ENCODE measurements at places on chromosomes 1 and 21.
A peak's percentile ranks its signal among the peaks of the same experiment; 100 is the strongest.

DNA sequence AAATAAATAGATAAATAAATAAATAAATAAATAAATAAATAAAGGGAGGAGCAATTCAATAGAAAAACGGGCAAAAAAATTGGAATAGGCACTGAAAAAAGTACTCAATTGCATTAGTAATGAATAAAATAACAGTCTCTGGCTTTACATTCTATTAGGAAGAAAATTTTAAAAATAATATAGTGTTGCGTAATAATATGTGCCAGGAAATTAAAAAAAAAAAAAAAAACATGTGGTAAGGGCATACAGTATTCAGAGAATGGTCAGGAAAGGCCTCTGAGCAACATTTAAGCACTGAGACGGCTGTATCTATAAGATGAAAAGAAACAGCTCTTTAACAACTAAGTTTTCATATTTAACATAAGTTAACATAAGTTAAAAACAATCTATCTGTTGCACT is 48.7 kb upstream of the GLIS1 start:
- no peak for DNase-seq

DNA sequence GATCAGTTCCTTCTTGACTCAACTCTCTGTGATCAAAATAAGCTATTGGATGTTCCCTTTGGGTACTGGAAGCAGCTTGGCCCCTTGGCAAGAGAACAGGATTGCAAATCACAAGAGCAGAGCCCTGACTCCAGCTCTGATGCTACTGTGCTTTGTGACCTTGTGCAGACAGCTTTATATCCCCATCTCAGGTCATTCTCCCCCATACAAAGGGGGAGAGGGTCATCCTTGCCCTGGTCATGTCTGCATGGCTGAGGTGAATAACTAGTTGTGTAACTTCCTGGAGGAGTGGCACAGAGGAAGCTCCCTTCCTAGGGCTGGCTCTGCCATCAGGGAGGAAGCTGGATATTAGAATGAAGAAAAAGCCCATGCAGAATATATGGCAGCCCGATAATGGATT is 142.9 kb downstream of the DHRS3 start:
- DNase-seq: no peak

- DNase-seq: no peak
Measured at GRCh38 chr1:147390185-147390542, 147.7 kb downstream of the CHD1L start.

DNA sequence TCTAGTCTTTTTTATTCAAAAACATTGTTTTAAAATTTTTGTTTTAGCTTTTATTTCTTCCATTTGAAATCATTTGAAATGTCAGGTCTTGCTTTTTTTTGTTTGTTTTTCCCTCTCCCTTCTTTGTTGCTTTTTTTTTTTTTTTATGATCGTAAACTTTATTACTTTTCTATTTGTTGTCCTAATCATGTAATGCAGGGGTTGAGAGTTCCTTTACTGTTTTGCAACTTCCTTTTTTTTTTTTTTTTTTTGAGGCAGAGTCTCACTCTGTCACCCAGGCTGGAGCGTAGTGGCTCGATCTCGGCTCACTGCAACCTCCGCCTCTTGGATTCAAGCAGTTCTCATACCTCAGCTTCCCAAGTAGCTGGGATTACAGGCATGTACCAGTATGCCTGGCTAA is 24.8 kb downstream of the IVNS1ABP start:
- DNase-seq: no peak

DNA sequence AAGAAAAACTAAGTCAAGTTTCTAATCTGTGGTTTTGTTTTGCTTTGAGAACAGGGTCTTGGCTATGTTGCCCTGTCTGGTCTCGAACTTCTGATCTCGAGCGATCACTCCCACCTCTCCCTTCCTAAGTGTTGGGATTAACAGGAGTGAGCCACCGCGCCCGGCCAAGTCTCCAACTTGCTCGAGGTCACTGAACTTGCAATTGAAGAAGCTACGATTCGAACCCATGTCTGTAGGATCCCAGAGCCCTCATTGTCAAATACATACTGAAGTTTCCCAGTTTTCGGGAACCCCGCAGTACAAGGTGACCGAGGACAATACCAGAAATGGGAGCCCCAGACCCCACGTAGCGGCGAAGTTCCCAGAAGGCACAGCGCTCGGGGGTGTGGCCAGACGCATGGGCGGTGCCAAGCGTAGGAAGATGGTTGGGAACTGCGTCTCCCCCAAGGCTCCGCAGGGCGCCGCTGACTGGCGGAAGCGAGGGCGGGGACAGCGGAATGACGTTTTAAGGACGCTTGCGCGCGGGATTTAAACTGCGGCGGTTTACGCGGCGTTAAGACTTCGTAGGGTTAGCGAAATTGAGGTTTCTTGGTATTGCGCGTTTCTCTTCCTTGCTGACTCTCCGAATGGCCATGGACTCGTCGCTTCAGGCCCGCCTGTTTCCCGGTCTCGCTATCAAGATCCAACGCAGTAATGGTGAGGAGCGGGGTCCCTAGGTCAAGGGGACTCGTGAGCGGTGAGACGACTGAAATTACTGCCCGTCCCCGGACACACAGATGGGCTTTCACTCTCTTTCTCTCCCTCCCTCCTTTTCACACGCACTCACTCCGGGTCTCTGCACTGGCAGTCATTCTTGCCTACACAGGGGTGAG is at the start of gene KIF2C:
TSS of gene KIF2C (plus strand) at position 531 of the 872 bp plus-strand sequence. CDS start at position 627, 96 bp downstream.
- DNase-seq: peak; percentile 97

- peak; percentile 60 for DNase-seq
Measured at GRCh38 chr1:168470901-168471431, 72.8 kb downstream of the XCL2 start.

DNA sequence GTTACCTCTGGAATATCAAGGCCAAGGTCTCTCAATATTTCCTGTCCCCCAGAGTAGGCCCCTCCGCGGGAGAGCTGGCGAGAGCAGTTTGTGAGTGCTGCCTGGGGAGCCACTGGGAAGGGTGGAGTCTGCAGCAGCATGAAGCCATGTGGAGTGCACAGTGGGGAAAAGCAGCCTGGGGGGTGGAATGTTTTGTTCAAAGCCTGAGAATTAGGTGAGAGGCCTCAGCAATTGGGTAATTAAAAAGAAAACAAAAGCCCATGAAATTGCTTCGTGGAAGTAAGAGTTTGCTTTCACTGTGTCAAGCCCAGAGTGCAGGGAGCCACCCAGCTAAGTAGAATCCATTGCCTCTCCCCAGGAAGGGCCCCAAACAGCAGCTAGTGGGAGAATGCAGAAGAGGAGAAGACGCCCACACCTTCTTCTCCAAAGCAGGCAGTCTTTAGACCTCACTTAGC is 30.2 kb upstream of the DISC1 start:
- no peak for DNase-seq

- no peak for DNase-seq
Measured at GRCh38 chr1:62110198-62110817, 84.3 kb upstream of the L1TD1 start.

- DNase-seq: peak; percentile 63
Measured at GRCh38 chr1:156383023-156383422, 14.0 kb downstream of the RHBG start.

DNA sequence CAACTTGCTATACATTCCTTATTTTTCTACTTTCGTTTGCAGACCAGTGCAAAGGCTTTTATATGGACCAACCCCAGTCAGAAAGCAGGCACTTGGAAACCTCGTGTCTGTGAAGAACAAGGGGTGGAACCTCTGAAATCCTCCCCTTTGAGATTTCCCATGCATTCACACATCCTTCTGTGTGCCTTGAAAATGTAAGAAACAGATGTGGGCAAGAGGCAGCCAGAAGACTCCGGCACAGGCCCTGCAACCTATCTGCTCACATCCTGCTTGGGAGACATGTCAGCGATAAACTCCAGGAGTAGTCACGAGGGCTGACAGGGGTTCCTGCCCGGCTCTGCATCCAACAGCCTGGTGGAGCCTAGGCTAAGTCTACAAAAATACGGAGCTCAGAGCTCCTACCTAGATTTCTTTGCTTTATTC is 42.5 kb downstream of the ETS2 start:
- DNase-seq: no peak

DNA sequence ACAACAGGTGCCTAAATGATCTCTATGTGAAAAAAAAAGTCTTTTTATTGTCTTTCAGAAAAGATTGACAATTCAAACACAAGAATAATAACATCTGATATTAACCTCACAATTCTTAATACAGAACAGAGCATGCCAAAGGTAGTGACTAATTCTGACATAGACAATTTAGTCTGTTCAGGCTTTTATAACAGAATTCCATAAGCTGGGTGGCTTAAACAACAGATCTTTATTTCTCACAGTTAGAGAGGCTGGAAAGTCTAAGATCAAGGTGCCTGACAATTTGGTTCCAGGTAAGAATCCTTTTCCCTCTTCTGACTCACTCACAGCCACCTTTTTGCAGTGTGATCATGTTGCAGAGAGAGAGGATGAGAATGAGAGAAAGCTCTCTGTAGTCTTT is 27.0 kb downstream of the DPYD start:
- no peak for DNase-seq

GRCh38 chr1:36320767-36321118 is 2.7 kb downstream of the EVA1B start:
- DNase-seq: no peak

DNA sequence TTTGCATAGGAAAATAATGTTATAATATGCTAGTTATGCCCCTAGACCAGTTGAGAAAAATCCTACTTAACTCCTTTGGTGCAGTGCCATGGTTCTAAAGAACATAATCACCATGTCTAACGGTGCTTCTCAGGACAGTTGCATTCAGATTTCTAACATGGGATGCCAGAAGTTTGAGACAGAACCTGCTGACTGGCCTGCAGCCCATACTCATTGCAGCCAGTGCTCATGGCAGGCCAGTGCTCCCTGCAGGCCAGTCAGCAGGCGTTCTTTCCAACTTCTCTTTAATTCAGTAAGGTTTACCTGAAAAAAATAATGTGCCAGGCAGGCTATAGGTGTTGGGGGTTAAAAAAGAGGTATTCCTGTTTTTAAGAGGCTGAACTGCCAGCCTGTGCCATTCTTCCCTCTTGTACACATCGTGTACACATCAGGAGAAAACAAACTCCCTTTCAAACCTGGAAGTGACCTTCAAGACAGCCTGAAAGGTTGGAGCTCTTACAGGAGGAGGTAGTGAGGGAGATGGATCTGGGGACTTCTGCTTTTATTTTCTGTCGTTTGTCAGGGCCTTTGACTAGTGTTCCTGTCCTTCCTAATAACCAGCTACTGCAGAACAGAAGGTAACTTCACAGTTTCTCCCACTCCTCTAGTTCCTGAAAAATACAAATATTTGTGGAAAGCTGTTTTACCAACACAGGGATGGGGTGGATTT is 146.0 kb upstream of the MAGI3 start:
- no peak for DNase-seq

GRCh38 chr1:8701794-8702471 is 115.5 kb downstream of the RERE start:
- DNase-seq: peak; percentile 43

DNA sequence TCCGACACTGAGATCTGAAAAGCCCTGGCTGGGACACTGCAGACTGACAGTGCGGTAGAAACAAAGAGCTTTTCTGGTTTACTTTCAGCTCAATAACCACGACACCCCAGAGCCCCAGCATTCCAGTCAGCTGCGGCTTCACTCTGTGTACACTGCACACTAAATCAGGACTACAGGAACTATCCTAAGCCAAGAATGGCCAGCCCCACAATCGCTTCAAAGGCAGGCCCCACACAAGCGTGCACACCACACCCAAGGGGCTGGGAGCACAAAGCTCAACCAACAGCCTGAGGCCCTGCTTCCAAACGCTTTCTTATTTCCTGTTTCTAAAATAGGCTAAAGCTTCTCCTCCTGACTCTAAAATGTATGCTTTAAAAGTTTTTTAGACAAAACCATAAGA is 28.4 kb downstream of the URB1 start:
- DNase-seq: no peak

GRCh38 chr1:153629971-153630370 is 1.7 kb downstream of the S100A1 start:
- no peak for DNase-seq

DNA sequence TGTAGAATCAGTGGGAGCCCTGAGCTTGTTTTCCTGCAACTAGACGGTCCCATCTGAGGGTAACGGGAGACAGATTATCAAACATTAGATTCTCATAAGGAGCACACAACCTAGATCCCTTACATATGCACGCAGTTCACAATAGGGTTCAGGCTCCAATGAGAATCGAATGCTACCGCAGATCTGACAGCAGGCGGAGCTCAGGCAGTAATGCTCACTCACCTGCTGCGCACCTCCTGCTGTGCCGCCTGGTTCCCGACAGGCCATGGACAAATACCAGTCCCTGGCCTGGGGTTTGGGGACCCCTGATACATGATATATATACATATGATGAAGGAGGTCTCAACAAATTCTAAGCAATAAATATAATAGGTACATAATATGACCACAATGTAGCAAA is 19.7 kb upstream of the SMIM12 start:
- no peak for DNase-seq

- no peak for DNase-seq
Measured at GRCh38 chr1:91700771-91701471, 185.0 kb downstream of the TGFBR3 start.

DNA sequence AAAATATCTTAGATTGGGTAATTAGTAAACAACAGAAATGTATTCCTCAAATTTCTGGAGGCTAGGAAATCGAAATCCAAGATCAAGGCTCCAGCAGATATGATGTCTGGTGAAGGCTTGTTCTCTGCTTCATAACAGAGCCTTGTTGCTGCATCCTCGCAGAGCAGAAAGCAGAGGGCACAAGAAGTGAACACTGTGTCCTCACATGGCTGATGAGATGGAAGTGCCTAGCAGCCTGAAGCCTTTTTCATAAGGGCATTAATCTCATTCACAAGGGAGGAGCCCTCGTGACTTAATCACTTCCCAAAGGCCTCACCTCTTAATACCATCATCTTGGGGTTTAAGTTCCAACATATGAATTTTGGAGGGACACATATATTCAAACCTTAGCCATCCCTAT is 77.2 kb upstream of the FOXD3 start:
- no peak for DNase-seq

DNA sequence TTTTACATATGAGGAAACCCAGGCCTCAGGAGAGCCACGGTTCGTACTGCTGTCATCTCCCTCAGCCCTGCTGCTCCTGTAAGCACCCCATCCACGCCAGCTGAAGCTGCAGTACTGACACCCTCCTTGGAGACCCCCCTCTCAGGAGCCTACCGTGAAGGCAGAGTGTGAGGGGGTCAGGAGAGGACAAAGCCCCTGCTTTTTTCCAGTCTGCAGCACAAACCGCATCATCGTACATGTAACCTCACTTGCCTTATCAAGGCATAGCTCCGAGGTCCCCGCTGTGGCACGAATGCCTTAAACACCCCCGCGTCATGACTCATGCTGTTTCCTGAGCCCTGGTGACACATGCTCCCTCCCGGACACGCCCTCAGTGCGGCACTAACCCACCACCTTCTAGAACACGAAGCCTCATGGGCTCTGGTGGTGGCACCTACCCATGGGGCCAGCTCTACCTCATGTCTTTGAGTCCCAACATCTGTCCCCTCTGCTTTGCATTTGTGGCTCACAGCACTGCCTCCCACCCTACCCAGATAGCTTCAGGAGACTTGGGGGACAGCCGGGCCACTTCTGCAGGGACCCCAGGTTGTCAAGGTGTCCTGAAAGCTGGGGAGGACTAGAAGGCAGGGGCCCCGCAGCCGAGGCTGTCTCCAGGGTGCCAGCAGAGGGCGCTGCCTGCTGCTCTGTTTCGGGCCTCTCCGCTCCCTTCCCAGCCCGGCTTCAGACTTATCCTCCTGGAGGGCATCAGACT is 4.9 kb downstream of the SH3BGRL3 start:
- peak; percentile 90 for DNase-seq

- DNase-seq: no peak
Measured at GRCh38 chr21:34120867-34121266, 47.5 kb downstream of the MRPS6 start.
